ENCODE measurements at places on chromosomes 7 and 10.

GRCh38 chr7:116271963-116272886 is 61.9 kb downstream of the TES start:
- DNase-seq = no peak

GRCh38 chr7:26378016-26378415 is 86.4 kb downstream of the SNX10 start:
- DNase-seq = no peak

DNA sequence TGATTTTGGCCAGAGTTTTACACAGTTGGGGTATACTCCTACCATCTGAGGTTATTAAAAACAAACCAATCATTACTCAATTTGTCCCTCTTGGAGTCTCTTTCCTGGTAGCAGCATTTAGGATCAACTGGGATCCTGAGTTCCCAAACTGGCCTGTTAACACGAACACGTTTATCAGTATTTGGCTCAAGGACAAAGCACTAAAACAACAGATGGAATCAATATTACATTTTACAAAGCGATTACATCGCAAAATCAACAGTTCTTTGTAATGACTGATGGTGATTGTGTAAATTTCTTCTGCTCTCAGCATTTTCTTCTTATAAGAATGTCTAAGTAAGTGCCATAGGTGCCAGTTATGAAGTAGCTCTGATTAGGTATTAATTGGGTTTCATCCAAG is 582.9 kb upstream of the ANKRD30A start:
- DNase-seq = no peak

- DNase-seq = no peak
These were observed 8.9 kb downstream of the SLC16A9 start for GRCh38 chr10:59700709-59701108.

DNA sequence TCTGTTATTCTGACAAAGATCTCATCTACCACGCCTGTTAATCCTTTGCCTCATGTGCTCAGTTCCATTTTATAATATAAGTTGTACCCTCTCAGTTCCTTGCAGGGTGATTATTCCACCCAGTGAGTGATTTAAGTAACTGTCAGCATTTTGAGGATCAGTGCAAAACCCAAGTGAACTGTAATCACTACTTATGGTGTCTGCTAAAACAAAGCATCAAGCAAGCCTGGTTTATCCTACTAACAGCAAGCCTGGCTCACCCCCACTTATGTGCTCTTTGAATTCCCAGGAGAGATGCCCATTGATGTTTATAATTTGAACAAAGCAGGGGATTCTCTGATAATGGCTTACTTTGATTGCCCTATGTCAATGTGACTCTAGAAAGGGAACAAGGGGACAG is 186.8 kb upstream of the LRGUK start:
- no peak for DNase-seq

GRCh38 chr10:63832686-63833085 is 311.5 kb downstream of the REEP3 start:
- DNase-seq = no peak

DNA sequence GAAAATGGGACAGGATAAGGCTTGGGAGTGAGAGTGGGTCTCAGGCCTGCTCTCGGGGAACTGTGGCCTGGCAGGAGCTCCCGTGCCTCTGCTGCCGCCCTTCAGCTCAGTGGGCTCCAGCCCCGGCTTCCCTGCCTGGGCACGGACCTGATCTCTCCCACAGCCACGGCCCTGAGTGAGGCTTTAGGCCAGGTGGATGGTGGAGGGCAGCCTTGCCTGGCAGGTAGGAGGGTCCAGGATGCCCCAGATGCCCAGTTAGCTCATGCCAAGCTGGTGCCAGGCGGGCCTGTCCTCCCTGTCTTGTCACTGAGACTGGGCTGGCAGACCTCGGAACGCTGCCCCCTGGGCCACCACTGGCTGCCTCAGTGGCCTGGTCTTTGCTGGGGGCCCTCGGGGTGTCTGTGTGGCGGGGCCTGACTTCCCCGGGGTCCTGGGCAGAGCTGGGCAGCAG is 116.6 kb downstream of the INPP5A start:
- DNase-seq = no peak

GRCh38 chr10:84392181-84392580 is 63.8 kb downstream of the CCSER2 start:
- DNase-seq = no peak

DNA sequence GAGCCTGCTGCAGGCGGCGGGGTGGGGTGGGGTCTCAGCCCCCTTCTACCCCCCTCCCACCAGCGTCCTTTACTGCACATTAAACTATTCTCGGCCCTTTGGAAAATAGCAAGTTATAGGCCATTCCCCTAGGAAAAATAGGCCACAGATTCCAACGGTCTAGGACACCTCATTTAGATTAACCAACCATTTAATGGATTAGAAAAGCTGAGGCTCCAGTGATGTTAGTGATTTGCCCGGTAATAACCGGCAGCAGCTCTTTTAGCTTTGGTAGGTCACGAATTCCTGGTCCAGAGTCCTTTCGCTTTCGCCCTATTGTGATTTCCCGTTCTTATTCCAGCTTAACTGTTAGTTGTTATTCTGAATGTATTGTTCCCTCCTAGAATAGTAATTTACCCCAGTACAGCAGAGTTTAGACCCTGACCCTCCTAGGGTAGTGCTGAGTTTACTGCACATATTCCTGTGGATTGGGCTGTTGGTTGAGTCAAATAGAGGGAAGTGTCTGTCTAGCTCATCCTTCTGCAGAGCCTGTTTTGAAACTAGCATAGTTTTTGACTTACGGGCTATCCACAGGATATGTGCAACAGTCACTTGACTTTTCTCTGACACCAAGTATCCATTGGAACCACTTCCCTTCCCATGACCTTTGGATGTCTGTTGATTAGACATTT is 754 bp downstream of the GSTO1 start:
- DNase-seq = no peak

- DNase-seq = no peak
These were observed 66.6 kb downstream of the AGMO start for GRCh38 chr7:15495170-15495569.

DNA sequence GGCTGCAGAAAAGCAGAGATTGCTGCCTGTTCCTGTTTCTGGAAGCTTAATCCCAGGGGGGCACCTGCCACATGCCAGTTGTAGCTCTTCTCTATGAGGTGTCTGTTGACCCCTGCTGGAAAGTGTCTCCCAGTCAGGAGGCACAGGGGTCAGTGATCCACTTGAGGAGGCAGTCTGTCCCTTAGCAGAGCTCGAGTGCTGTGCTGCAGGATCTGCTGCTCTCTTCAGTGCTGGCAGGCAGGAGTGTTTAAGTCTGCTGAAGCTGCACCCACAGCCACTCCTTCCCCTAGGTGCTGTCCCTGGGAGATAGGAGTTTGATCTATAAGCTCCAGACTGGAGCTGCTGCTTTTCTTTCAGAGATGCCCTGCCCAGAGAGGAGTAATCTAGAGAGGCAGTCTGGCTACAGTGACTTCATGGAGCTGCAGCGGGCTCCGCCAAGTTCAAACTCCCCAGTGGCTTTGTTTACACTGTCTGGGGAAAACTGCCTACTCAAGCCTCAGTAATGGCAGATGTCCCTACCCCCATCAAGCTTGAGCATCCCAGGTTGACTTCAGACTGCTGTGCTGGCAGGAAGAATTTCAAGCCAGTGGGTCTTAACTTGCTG is 57.6 kb upstream of the CROT start:
- DNase-seq = no peak

DNA sequence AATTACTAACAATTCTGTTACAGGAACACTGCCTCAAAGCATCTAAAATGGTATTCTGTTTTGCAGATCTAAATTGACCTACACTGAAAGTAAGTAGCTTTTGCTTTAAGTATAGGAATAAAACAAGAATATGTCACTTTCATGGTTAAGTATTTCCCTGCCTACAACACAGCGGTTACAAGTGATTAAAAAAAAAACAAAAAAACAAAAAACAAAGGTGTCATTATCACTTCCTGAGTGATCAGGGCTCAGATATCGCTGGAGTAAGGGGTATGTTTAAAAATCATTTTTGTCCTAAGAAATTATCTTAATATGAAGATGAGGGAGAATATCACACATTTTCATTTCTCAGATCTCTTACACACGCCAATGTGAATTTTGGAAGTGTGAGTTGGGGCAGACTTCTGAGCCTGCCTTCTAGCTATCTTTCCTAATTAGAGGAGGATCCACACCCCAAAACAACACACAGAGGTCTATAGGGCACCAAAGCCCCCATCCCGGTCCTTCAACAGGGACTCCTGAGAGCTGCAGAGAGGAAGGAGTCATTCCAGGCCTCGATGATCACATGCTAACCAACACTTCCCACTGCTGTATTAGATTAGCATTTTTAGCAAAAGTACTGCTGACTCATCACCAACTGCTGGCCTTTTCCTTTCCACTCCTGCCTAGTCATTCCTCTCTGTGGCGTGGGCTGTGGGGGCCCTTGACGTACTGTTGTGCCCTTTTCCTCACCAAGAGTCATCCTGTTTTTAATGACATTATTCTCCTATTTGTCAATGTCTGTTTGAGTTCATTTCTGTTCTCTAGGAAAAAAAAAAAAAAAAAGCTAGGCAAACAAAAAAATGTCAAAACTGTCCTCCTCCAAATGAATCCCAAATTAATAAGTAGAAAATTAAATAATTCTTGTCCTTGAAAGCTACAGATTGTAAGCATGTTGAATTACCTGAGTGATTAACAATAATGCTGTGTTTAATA is 31.2 kb downstream of the PRTFDC1 start:
- DNase-seq = no peak

DNA sequence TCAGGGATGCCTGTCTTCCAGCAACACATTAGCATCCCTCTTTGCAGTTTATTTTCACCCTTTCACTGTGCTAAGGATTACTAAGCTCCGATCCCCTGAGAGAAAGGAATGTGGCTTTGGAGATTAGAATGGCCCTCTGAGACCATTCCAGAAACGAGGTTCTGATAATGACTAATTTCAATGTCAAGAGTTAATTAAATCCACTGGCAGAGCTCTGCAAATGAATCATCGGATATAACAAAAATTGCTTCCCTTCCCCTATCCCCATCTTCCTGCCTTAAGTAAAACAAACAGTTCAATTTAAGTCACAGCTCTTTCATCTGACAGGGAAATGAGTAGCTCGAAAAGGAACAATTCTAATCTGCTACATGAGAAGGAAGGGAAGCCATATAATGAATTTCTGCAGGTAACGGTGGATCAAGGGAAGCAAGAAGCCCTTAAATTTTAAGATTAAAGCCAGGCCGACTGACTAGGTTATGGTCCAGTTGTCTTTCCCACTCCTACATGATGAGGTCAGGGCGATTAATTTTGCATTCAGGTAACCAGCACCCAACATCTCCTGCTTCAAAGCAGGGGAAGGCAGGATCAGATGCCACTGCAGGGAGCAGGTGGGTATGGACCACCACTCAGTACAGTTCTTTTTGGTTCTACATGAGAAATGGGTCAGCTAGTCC is 50.5 kb downstream of the MALSU1 start:
- no peak for DNase-seq

DNA sequence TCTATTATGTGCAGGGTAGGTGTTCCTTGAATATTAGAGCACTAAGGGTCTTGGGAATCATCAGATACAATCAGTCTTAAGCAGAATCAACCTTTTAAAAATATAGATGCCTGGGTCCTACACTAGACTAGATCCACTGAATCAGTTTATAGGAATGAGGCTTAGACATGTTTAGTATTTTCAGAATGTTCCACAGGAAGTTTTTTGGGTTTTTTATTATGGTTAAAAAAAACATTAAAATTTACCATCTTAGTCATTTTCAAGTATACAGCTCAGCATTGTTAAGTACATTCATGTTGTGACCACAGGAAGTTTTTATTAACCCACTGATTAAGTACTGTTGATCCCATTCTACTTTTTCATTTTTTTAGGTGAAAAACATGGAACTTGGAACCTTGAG is 135.7 kb downstream of the LCOR start:
- DNase-seq = no peak

GRCh38 chr10:127153181-127153580 is 43.2 kb downstream of the INSYN2A start:
- DNase-seq = no peak

GRCh38 chr7:121793716-121794115 is 79.2 kb upstream of the PTPRZ1 start:
- no peak for DNase-seq
